ENCODE measurements at places on chromosomes 6 and 20.

- DNase-seq: no peak
Observed at GRCh38 chr6:70886661-70887060, 70.2 kb downstream of the B3GAT2 start.

DNA sequence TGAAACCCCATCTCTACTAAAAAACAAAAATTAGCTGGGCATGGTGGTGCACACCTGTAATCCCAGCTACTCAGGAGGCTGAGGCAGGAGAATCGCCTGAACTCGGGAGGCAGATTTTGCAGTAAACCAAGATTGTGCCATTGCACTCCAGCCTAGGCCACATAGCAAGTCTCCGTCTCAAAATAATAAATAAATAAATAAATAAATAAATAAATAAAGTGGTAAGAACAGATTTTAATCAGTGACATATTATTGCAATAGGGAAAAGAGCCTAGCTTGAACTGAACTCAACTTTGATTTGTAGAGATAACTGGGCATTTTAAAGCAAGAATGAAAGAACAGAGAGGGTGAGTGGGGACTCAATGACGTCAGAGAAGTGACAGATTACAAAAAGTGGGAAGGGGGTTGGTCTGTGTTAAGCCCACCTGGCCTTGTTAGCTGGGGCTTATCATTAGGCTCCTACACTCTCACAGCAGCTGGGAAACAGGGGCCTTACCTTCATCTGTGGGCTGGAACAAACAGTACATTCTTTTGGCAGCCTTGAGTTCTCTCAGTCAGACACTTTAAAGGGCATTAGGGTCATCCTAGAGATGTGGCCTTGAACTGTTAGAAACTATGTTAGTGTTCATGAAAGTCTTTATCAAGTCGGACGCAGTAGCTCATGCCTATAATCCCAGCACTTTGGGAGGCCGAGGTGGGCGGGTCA, 24.5 kb upstream of the KIFC1 start:
- DNase-seq: no peak

DNA sequence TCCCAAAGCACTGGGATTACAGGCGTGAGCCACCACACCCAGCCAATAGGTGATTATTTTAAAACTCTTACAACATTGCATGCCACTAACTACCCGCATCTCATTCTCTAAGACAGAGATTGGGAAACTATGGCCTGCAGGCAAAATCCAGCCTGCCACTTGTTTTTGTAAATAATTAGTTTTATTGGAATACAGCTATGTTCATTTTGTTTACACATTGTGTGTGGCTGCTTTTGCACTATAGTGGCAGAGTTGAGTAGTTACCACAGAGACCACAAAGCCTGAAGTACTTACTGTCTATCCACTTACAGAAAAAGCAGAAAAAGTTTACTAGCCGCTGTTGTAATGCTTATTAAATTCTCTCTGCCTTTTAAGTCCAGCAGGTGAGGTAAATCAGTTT, 16.4 kb upstream of the PKIG start:
- no peak for DNase-seq

DNA sequence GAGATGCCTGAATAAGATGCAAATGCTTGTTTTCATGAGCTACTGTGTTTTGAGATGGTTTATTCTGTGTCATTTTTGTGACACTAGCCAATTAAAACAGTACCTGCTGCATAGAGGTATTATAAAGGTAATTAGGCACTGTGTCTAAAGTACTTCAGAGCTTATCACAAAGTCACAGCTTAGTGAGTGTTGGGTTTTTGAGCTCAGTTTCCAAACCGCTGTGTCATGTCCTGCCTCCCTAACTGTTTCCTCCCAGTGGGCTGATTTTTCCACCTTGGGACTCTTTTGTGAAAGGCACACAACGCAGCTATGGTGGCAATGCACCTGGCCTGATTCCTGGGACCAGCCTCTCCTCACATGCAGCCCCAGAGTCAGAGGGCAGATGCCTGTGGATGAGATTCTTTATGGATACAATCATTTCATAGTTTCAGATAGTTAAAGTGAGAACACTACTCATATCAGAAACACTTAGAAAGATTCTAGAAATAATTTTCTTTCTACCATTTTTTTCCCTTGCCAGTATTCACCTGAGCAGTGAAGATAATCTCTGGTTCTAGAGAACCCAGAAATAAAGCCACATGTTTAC, 41.3 kb upstream of the TAGAP start:
- no peak for DNase-seq

- no peak for DNase-seq
Observed at GRCh38 chr20:37342231-37343177, 3.4 kb upstream of the SRC start.

- DNase-seq: no peak
Observed at GRCh38 chr20:62951896-62952372, 575 bp upstream of the SLC17A9 start.

GRCh38 chr20:38277691-38278090, 17.2 kb upstream of the KIAA1755 start:
- DNase-seq: no peak

DNA sequence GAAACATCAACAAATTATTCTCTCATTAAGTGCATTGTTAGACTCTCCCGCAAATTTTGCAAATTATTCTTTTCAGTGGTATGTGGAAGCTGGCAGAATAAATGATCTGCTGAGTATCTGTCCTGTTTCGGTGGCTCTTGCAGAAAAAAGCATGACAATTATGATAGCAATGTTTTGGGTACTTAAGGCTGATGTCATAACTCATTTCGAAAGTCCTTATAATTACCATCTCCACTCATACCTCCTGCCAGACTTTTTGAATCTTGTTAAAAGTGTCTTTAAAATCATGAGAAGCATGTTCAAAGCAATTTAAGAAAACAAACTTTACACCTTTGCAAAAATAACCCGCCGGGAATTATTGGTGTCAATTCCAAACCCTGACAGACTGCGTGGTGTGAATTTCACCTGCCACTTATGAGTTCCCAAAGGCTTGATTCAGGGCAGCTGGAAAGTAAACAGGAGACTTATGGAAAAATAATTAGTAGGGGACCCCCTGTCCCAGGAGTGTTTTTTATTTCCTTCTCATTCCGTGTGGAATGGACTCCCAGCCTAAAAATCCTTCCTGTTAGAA, 87.6 kb upstream of the E2F3 start:
- DNase-seq: no peak

- no peak for DNase-seq
Observed at GRCh38 chr20:23513164-23513563, 22.2 kb downstream of the CST8 start.

DNA sequence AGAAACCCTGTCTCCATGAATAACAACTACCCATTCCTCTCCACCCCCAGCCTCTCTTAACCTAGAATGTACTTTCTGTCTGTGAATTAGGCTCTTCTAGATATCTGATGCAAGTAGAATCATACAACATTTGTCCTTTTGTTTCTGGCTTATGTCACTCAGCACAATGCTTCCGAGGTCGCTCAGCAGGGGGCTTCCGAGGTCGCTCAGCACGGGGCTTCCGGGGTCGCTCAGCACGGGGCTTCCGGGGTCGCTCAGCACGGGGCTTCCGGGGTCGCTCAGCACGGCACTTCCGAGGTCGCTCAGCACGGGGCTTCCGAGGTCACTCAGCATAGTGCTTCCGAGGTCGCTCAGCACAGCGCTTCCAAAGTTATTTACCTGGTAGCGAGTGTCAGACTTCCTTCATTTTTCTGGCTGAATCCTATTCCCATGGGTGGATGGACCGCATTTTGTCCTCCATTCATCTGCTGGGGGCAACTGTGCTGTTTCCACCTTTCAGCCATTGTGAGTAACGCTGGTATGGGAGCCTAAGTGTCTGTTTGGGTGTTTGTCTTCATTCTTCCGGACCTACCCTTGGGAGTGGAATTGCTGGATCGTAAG, 31.0 kb upstream of the BHLHE23 start:
- no peak for DNase-seq
